ENCODE measurements at places on chromosomes 6 and 20. TPM values are rescaled to one million over a fixed set of nuclear protein-coding genes. Genes with fewer than 3 reads are reported as not detected.

Gene TP53TG5
- total RNA-seq: not detected

Gene RUNX2
- 0.16 TPM for total RNA-seq

Gene RAET1E
- total RNA-seq: not detected

DNA sequence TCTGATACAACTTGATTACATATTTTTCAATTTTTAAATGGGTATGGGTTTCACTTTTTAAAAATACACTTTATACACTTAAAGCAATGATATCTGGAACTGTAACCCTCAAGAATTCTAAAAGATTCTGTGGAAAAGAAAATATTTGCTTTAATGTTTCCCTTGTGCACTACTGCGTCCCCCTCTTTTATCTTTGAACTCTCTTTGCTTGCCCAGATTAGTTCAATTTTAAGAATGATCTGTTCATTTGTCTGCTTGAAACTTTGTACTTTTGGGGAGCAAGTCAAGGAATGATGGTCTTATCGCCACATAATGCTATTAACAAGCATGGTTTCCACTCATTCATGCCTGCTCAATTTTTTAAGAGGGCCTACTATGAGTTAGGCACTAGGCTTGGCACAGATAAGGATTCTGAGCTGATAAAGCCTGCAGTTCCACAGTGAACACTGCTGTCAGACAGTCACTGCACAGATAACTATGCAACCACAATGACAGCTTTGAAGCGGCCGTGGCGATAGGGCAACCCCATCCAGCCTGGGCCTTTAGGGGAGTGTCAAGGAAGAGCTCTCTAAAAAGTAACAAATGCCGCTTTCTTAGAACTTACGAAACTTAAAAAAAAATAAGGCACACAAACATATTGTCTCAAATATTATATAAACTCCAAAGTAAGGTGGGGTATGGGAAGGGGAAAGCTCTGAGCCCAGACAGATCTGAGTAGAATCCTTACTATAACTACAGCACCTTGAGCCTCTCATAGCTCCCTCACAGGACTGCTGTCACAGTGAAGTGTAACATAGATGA lies 29.7 kb downstream of the FYN start:
- H3K27me3 ChIP-seq: no peaks in the 10 kb centered on the region
- no peaks in the 10 kb centered on the region for H3K36me3 ChIP-seq
- peaks cover 37% of the 10 kb centered on the region for H3K4me1 ChIP-seq

DNA sequence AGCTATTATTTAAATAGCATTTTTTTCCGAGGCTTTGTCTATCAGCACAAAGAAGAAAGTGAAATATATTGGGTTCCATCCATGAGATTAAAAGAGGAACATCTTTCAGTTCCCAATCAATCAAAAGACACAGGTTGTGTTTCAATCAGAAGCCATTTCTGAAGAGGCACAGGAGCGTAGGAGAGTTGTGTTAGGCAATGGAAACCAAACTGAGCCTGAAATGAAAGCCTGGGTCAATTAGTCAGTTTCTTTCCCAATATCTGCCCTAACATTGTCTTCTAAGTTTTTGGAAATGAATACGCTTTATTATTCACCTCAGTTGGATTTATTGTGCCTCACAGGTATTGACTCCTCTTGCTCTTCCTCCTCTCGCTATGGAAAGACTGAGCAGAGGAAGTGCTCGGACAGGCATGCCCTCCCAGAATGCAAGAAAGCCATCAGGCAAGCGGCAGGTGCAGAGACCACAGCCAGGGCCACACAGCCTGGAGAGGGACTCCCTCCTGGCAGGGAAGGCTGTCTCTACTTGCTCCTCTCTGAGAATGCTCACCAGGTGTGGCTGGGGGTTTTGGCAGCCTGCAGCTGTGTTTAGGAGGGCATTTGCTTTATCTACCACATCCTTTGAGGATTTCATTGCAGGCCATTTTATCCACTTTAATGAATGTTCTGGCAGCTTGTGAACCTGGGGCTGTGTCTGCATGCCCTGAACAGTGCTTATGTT lies 100.8 kb upstream of the NEDD9 start:
- no peak overlapping the region for H3K4me3 ChIP-seq
- no peaks in the 10 kb centered on the region for H3K27me3 ChIP-seq
- DNase-seq: no peak

GRCh38 chr6:108157981-108158525 lies 7.8 kb upstream of the NR2E1 start:
- peaks cover 15% of the 10 kb centered on the region for H3K4me1 ChIP-seq
- H3K27ac ChIP-seq: no peak overlapping the region
- DNase-seq: no peak
- H3K36me3 ChIP-seq: no peaks in the 10 kb centered on the region
- peak overlapping the region; percentile 58 for H3K4me3 ChIP-seq

DNA sequence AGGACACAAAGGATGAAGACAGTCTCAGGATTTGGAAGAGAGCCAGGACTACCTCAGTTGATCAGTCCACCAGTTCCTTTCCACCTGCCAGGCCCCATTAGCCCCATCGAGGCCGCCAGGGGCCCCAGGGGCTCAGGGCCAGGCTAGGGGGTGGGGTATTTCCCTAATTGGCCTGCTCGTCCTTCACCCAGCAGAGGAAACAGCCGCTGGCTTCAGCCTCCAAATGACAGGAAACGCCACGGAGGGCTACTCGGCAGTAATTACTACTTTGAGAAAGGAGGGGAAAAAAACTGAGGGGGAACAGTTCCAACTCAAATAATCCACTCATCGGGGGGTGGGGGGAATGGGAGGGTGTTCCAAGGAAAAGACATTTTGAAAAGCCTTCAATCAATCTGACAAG lies 42.7 kb downstream of the MAFB start:
- peaks cover 5% of the 10 kb centered on the region for H3K4me1 ChIP-seq
- H3K4me3 ChIP-seq: no peak overlapping the region
- peaks cover 2% of the 10 kb centered on the region for H3K27me3 ChIP-seq
- no peak for DNase-seq
- no peak overlapping the region for H3K27ac ChIP-seq

GRCh38 chr6:36743538-36744303 lies 46.1 kb downstream of the RAB44 start:
- no peak overlapping the region for H3K27ac ChIP-seq
- no peak overlapping the region for H3K4me3 ChIP-seq
- peaks cover 12% of the 10 kb centered on the region for H3K4me1 ChIP-seq

DNA sequence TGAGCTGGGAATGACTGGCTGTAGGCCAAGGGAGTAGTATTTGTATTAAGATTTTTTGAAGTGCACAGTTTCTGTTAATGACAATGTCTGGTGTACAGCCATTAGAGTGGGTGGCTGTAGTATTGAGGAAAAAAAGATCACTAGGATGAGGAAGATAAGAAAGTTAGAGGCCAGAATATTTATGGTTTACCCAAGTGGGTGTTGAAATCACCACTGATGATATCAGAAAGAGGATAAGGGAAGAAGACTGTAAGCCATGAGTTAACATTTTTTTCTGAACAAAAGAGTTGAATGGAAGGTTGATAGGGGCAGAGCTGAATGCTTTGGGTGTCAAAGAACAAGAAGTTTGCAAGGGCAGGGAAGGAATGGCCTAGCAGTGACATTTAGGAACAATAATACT lies 104.7 kb downstream of the PRDM13 start:
- H3K27me3 ChIP-seq: peaks cover 9% of the 10 kb centered on the region
- DNase-seq: no peak
- H3K27ac ChIP-seq: no peak overlapping the region
- peaks cover 6% of the 10 kb centered on the region for H3K4me1 ChIP-seq
